ENCODE measurements at places on chromosomes 2 and 18. TPM values are rescaled to one million over a fixed set of nuclear protein-coding genes. Genes with fewer than 3 reads are reported as not detected.

The NRP2 gene
- 37.8 TPM for total RNA-seq

The SERPINB3 gene
- total RNA-seq, result 0.17 TPM

The ST8SIA5 gene
- total RNA-seq, result 7.0 TPM

The TMEM17 gene
- total RNA-seq, result 0.69 TPM

The NT5C1B gene
- not detected for total RNA-seq

The CCDC150 gene
- 31.9 TPM for total RNA-seq

The RBFA gene
- total RNA-seq, result 29.5 TPM

The CCDC85A gene
- not detected for total RNA-seq

The IGFBP2 gene
- 322 TPM for total RNA-seq

The HOXD13 gene
- total RNA-seq, result not detected

The TMEM200C gene
- 8.3 TPM for total RNA-seq

The CHST9 gene
- 25.3 TPM for total RNA-seq

The IL18R1 gene
- total RNA-seq, result not detected

DNA sequence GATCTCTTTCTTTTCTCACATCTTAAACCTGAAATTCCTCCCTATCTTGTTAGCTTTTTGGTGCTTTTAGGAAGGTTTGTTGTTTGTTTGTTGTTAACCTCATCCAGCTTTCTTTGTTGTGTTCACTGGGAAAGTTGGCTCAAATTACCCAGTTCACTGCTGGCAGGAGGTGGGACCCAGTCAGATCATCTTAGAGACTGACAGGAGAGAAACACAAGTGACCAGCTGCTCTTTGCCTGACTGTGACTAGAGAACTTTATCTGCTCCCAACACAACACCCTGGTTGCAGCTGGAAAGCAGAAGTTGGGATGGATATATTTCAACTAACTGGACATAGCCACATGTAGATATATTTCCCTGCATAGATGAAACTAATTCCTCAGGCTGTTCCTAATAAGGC lies 10.0 kb downstream of the MAPK4 start:
- DNase-seq, result no peak

GRCh38 chr18:64017870-64018269 lies 48.0 kb downstream of the SERPINB8 start:
- no peak for DNase-seq

GRCh38 chr2:21358976-21359375 lies 235.2 kb downstream of the TDRD15 start:
- no peak for DNase-seq

GRCh38 chr2:60463249-60463648 lies 90.2 kb downstream of the BCL11A start:
- no peak for DNase-seq

- DNase-seq, result no peak
Measured at GRCh38 chr2:11805024-11805423, 58.6 kb downstream of the LPIN1 start.

GRCh38 chr18:74289137-74289536 lies 2.6 kb downstream of the CYB5A start:
- no peak for DNase-seq

DNA sequence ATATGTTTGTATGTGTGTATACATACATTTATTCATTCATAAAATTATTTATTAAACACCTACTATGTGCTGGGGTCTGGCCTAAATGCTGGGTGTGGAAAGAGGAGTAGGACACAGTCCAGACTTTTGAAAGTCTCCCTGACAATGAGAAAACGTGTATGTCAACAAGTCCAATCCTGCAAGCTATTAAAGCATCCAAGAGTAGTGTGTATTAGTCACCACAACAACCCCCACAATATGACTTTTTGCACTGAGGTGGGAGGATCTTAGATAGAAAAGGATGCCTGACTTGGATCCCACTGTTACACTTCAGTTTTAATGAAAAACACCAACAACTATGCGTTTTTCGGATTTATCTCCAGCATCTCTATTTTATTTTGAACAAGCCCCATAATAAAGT lies 446.4 kb downstream of the EPHA4 start:
- no peak for DNase-seq

- DNase-seq, result peak; percentile 97
Measured at GRCh38 chr2:85390941-85391669, 19.1 kb downstream of the CAPG start.

DNA sequence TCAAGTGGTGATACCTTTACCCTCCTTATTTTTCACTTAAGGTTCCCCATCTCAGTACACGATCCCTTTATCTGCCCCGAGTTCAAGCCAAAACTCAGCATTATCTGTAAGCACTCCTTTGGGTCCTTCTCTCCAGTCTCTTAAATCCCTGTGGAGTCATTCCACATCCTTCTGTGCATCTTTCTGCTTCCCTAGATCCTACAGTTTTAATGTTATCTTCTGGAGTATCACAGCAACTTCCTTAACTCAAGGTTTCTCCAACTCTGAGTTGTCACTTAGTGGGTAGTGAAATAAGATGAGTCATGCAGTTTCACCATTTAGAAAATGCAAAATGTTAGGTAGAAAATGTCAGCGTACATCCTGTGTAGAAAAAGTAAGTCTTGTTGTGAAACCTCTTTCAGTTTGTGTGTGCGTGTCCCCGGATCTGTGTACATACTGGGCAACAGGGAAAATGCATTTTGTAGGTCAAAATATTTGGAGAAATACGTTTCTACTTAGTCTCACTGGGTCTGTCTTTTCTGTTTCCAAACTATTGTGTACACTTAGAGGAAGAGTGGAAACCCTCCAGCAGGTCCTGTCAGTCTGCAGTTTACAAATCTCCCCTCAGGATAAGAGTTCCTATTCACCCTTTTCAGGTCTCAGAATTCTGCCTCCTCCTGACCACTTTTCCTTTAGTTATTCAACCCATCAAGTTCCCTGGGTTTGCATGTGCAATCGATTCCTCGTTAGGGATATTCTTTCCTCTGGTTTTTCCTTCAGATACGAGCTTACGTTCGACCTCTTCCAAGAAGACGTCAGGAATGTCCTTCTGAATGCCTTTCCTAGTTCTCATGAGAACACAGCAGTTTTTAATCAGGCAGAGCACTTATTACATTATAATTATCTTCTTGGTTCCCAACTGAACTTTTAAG lies 154.8 kb downstream of the TGIF1 start:
- DNase-seq, result no peak

DNA sequence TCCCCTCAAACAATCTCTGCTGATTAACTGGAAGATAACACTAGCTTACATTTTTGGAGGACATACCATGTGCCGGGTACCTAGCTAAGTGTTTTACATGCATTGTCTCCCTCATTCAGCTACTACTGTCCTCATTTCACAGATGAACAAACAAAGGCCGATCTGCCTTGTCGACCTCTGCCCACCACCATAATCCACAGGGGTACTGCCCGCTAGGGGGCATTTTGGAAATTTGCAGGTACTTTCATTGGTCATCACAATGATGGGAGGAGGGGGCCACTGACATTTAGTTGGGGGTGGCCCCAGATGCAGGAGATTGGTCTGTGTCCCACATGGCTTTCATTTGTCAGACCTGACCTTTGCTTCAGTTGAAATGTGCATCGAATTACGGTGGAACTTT lies 3.9 kb upstream of the TMEM163 start:
- DNase-seq, result peak; percentile 67

DNA sequence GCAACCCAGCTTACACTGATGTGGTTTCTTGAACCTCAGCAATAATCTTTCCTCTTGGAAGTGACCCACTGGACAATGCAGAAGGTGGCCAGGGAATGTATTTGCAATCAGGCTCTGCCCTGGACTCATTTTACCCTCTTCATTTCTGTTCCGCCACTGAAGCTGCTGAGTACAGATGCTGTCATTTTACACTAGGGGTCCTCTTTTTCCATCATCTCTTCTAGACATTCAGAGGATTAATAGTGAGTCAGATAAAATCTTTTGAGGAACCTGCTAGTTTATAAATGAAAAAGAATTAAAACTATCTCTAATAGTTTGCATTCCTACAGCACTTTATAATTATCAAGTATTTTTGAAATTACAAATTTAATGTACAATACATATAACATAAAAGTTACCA lies 87.9 kb upstream of the PNPT1 start:
- DNase-seq, result no peak

GRCh38 chr2:27126252-27126710 lies 2.7 kb downstream of the ABHD1 start:
- no peak for DNase-seq

GRCh38 chr2:204234879-204235278 lies 298.3 kb downstream of the ICOS start:
- no peak for DNase-seq

GRCh38 chr2:75053484-75054112 lies 95.2 kb downstream of the POLE4 start:
- peak; percentile 31 for DNase-seq

- no peak for DNase-seq
Measured at GRCh38 chr18:75612456-75612855, 185.0 kb upstream of the SMIM21 start.

DNA sequence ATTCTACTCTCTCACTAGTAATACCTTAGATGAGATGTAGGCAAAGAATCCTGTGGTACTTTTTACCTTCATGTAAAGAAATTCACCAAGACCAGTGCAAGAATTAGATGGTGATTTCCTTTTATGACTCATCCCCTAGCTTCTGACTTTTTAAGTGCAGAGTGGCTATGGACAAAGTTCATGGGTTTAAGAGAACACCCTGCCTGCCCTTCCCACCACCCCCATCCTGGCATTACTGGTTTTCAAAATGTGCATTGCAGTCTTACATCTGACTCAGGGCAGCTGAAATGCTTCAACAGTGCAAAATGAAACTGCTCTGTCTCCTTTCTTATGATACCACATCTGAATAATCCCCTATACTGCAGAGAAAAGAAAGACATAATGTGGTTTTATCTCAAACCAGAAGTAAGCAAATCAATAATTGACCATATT lies 22.6 kb downstream of the MAIP1 start:
- no peak for DNase-seq

GRCh38 chr2:39437522-39438296 lies 624 bp upstream of the MAP4K3 start:
- DNase-seq, result no peak

- DNase-seq, result no peak
Measured at GRCh38 chr2:77228391-77228790, 293.8 kb downstream of the LRRTM4 start.

DNA sequence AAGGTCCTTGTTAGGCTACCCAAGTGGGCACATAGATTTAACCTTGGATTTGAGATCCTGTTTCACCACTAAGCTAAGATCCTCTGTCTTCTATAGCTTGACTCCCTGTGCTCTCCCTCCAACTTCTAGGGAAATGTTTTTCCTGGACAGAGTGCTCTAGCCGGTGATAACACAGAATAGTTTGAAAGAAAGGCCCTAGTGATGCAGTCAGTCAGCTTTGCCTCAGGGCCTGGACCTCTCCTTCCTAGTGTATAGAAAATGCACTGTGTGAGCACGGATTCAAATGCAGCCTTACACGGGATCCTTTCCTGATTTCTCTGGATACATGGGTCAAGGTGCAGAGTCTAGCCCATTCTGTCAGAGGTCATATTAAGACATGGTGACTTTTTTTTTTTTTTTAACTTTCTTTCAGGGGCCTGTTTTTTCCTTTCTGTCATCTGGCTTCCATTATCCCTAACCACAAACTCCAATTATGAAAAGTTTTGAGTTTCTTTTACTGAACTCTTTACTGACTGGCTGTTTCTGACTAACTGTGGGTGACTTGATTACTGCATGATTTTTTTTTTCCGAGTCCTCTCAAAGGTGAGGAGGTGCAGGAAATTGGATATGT lies 122.6 kb downstream of the LRP1B start:
- no peak for DNase-seq

GRCh38 chr2:134278553-134278952 lies 24.7 kb downstream of the MGAT5 start:
- DNase-seq, result no peak

DNA sequence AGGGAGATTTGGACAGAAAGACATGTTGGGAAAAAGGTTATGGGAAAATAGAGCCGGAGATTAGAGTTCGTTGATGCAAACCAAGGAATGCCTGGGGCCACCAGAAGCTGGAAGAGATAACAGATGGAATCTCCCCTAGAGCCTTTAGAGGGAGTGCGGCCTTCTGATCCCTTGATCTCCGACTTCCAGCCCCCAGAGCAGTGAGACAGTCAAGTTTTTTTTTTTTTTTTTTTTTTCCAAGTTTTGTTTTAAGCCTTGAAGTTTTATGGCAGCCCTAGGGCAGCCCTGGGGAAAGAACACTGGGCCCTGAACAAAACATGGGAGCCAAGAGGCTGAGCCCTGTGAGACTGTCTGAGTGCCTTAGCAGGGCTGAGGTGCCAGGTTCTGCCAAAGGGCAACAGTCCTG lies 6.5 kb downstream of the DGKD start:
- no peak for DNase-seq

DNA sequence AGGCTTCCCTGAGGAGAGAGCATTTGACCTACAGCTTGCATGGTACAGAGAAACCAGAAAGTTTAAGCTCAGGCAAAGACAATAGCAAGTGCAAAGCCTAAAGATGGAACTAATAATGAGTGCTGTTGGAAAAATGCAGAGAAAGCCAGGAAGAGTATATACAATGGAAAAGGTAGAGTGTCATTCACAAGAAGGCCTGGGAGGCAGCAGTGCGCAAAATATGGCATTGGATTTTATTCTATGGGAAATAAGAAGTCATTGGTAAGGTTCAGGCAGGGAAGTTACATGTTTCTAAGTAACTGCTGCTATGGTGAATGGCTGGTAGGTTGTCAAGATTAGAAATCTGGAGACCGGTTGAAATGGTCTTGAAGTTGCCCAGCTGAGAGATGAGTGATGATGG lies 2167.3 kb upstream of the CELF4 start:
- DNase-seq, result no peak

GRCh38 chr2:86216575-86217555 lies 17.6 kb downstream of the MRPL35 start:
- no peak for DNase-seq

GRCh38 chr2:134676960-134677359 lies 41.8 kb downstream of the TMEM163 start:
- DNase-seq, result no peak

- DNase-seq, result no peak
Measured at GRCh38 chr18:77552945-77553344, 303.3 kb downstream of the GALR1 start.

- no peak for DNase-seq
Measured at GRCh38 chr2:241356871-241357260, 781 bp downstream of the FARP2 start.

GRCh38 chr2:54836477-54836876 lies 113.0 kb downstream of the EML6 start:
- no peak for DNase-seq

DNA sequence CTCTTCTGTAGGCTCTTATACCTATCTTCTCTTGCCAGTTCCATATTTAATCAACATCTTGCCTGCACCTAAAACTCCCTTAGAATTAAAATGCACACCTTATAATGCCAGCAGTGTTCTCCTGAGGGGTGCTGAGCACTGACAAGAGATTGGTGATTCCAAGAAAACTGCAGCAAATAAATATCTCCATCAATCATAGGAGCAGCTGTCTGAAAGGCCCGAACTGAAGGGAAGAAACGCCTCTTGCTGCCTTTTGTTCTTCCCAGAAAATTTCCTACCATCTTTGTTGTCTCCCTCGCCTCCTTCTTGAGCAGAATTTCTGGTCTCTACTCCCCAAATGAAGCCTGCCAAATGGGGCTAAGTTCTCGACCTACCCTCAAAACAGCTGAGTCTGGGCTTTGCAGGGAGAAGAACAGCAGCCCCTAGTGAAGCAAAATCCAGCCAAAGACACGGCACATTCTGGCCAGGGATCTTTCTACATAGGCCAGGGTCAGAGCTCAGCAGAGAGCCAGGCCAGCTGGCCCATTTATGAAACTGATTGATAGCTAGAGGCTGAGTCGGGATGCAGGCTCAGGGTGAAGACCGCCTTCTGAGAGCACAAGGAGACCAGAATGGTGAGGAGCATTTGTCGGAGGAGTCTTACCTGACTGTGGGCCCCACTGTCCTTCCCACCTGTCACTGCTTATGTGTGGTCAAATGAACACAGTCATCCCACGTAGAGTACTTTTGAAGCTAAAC lies 20.4 kb upstream of the TMEM247 start:
- no peak for DNase-seq
